ENCODE measurements at places on chromosomes 1 and 21. TPM values are rescaled to one million over a fixed set of nuclear protein-coding genes. Genes with fewer than 3 reads are reported as not detected.
A peak's percentile ranks its signal among the peaks of the same experiment; 100 is the strongest.

DNA sequence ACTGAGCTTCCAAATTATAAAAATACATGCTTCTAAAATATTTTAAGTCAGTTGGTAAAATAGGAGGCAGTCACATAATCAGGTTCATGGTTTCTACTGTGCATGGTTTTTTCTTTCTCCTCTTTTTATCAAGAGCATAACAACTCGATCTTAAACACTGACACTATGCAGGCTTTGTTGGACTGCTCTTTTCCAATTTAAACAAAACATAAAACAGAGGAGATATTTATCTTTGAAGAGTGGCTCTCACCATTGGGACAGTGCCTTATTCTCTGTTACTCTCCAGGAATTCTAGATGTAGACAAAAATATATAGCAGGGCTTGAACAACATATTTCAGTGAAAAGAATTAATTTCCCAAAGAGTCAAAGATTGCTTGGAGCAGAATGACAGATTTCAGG is 883.5 kb upstream of the ADGRL2 start:
- H3K4me1 ChIP-seq = peaks cover 24% of the 10 kb centered on the region
- no peak for DNase-seq
- H3K4me3 ChIP-seq = no peak overlapping the region
- H3K27ac ChIP-seq = peak overlapping the region; percentile 6
- no peaks in the 10 kb centered on the region for H3K36me3 ChIP-seq

DNA sequence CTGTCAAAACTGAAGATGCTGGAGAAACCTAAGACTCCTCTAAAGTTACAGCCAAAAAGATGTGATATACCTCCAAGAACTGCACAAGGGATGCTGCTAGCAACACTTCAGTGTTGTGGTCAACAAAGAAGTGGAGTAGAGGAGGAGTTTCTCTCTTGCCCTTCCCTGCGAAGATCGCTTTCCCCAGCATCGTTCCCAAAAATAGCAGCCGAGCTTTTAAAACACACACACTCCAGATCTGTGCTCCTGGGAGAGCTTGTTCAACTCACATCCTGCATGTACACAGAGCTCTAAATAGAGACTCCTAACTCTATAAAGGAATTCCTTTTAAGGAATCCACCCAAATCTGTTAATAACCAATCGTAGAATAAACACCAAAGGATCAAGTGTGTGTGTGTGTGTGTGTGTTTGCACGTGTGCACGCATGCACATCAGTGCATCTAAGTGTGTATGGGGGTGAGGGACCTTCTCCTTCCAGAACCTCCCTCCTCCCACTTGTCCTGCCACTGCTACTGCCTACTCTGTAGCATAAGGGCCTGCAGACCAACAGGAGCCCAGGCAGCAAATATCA is 58.5 kb downstream of the PSMG1 start:
- DNase-seq = no peak
- H3K27me3 ChIP-seq = no peaks in the 10 kb centered on the region
- no peak overlapping the region for H3K4me3 ChIP-seq
- no peak overlapping the region for H3K27ac ChIP-seq
- H3K4me1 ChIP-seq = peaks cover 2% of the 10 kb centered on the region

The SIPA1L2 gene
- 81.4 TPM for total RNA-seq

The PTGFRN gene
- 108 TPM for total RNA-seq

The KRTAP13-1 gene
- not detected for total RNA-seq

The PPIE gene
- 45.5 TPM for total RNA-seq

Data from mesothelial cell of epicardium (in vitro differentiated cells).